ENCODE measurements at places on chromosomes 2 and 18. TPM values are rescaled to one million over a fixed set of nuclear protein-coding genes. Genes with fewer than 3 reads are reported as not detected.
A peak's percentile ranks its signal among the peaks of the same experiment; 100 is the strongest.

Gene RETSAT
- 15.8 TPM for total RNA-seq

Gene CHMP3
- total RNA-seq, result 21.7 TPM

Gene OTOS
- total RNA-seq, result not detected

Gene SCN7A
- 0.19 TPM for total RNA-seq

Gene HK2
- total RNA-seq, result 61.9 TPM

Gene ADD2
- 170 TPM for total RNA-seq

Gene SPAG16
- 14.9 TPM for total RNA-seq

Gene ANKRD53
- 0.39 TPM for total RNA-seq

- DNase-seq, result no peak
These were observed 178.0 kb downstream of the SH3BP4 start for GRCh38 chr2:235129850-235130249.

DNA sequence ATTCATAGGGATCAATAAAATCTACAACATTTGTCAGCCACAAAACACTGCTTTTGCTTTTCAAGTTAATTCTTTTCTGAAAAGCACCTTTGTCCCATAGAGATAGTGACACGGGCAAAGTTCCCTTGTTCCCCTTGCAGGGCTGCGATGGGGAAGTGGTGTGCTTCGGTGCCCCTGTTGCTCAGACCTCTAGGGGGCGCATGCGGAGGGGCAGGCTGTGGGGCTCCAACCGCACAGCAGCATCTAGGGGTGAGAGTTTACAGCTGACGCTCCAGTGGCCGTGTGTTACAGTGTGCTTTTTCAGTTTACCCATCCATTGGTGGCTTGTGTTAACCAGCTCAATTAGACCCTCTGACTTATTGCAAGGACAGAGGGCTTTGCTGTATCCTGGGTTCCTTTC lies 1432.2 kb upstream of the ACVR2A start:
- DNase-seq, result peak; percentile 83

GRCh38 chr2:122156176-122156890 lies 400.9 kb downstream of the TSN start:
- DNase-seq, result no peak

- no peak for DNase-seq
These were observed 7.1 kb upstream of the CDCA7 start for GRCh38 chr2:173347305-173348168.

- peak; percentile 70 for DNase-seq
These were observed 10.7 kb downstream of the STEAP3 start for GRCh38 chr2:119234021-119235019.

DNA sequence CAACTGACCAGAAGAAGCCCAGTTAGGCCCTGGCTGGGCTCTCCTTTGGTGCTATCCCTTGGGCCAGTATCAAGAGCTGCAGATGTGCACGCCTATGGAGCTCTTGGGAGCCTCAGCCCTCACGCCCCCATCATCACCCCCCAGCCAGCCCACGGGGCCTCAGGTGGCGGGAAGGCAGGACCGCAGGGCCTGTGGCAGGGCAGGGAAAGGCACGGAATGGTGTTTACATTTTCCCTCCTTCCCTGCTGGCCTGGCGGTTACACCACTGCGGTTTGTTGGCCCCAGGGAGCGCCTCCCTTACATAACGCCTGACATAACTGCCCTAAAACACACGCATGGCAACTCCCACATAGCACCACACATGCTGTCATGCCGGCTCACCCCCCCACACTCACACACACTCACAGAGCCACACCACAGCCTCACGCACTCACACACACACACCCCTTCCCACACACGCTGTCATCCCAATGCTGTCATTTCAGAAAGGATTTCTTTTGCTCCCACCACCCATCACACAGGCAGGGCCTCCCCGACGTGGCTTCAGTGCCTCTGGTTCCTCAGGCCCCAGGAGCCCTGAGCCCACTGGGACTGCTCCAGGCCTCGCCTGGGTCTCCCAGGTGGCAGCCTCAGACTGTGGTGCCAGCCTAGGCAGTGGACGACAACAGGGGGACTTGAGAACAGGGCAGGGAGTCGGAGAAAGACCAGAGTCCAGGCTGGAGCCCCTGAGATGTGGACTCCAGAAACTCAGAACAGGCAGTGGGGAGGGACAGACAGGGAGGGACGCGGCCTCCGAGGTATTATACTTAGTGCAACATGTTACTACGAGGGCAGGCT lies 15.7 kb downstream of the ZFP36L2 start:
- DNase-seq, result no peak

- DNase-seq, result no peak
These were observed 15.3 kb downstream of the YPEL5 start for GRCh38 chr2:30161929-30162706.

DNA sequence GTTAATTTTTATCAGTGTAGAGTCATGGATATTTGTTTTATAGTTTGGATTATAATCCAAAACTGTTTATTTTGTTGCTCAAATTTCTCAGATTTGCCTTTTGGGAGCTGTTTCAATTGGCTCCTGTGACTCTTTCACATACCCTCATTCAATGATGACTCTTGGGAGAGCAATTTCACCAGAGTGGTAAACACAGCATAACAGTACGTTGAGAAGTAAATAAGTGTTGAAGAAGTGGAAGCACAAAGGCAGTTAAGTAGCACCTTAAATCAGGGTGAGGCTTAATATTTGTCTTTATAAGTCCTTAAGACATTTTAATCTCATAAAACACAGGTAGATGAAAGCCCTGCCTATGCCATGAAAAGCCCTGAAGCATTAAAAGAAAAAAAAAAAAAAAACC lies 17.1 kb upstream of the SLC39A10 start:
- DNase-seq, result no peak

- no peak for DNase-seq
These were observed 87.4 kb downstream of the MDH1 start for GRCh38 chr2:63676135-63676534.

DNA sequence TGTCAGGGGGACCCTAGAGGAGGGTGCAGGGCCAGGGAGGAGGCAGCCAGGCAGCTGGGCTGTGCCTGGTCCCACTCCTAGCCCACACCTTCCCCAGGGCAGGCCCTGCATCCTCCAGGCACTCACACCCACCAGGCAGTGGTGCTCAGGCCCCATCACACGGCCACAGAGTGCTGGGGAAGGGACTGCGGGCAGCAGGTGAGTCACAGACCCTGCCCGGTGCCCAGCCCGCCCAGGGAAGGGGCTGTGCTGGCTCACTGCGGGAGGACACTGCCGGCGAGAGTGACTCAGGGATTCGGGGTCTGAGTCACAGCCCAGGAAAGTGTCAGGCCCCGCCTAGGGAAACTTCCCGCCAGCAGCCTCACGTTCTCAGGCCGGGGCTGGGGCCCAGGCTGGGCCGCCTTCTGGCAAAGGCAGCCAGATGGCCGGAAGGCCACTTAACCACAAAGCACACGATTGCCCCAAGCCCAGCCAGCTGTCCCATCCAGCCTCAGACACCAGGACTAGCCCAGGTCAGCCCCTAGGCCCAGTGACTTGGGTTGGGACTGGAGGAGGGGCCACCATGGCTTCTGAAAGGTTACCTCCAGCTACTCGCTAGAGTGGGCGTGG lies 42.2 kb downstream of the BIN1 start:
- DNase-seq, result no peak

DNA sequence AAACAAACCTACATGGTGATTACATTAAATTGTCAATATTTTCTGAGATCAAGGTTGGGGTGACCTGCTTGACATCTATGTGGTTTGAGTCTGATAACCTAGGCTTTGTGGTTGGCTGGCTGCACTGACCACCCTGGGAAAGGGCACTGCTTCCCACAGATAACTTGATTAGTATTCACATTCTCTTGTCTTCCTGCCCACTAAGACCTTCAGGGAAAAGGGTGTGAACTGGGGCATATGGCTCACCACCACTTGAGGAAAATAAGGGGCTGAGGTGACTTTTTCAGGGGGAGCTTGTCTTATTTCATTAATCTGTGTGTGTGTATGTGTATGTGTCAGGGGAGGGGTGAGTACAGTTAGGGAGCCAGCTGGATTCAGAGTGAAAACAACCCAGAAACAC lies 1.5 kb downstream of the SMYD1 start:
- DNase-seq, result no peak

DNA sequence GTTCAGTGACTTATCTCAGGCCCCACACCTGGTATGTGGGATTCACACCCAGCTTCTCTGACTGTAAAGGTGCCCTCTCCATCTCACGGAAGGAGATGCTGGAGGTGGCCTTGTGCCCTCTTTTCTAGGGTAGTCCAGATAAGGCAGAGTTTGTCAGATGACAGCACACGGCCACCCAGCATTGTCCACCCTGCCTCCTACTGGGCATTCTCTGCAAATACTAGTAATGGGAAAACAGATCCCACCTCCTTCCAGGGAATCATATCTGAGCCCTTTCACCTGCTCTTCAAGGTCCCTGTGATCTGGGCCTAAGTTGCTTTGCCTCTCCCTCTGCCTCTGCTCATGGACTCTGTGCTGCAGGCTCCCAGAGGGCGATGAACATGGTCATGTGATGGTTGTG lies 214.7 kb downstream of the CLIP4 start:
- no peak for DNase-seq

DNA sequence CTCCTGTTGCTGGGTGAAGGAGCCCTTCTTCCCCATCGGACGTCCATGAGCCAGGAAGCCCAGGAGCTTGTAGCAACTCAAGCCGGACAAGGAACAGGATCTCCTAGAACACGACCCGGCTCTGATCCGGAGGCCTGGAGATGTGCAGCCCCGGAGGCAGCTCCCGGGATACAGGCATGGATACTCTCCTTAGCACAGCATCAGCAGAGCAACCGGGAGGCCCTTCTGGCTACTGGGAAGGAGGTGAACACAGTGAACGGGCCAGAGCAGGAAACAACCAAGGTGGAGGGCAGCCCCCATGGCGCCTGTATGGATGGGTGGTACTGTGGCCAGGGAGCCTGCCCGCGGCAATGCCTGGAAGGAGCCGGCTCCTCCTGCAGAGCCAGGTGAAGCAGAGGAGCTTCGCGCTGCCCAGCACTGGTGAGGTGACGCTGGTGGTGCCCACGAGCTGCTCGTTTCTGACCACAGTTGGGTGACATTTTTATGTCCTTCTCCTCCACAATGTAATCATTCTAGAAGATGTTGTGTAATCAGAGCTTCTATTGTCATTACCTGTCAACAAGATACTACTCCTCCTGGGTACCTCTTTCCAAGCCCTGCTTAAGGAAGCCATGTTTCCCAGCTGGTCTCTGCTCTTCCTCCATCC lies 94.3 kb downstream of the TWIST2 start:
- DNase-seq, result no peak

GRCh38 chr2:205858881-205859441 lies 176.7 kb downstream of the NRP2 start:
- no peak for DNase-seq

GRCh38 chr2:145374165-145374564 lies 854.2 kb upstream of the ZEB2 start:
- DNase-seq, result no peak

DNA sequence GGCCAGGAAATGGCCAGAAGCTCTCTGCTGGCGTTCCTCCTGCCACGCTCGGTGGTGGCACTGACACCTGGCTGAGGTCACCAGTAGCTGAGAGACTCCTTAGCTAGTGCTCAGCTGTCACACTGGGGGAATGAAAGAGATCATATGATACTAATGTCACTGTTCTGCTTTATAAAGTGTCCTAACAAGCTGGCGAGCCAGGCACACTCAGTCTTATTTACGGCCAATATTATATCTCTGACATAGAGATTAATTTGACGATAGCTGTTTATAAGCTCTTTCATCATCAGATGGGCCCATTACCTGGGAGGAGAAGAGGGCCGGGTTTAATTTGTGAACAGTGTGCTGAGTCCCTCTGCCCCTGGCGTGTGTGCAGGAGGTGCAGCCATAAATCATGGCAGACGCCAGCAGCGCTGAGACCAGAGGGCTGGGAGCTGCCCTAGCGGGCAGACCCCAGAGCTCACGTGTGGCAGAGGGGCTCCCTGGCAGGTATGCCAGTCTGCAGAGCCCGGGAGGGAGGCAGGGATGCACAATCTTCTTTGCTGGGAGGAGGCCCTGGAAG lies 246.5 kb downstream of the HAUS1 start:
- no peak for DNase-seq
